AG08395 (cell line): ENCODE measurements at places on chromosomes 1 and 21.

GRCh38 chr21:39686646-39687468 lies 58.1 kb upstream of the IGSF5 start:
- no peak for DNase-seq

DNA sequence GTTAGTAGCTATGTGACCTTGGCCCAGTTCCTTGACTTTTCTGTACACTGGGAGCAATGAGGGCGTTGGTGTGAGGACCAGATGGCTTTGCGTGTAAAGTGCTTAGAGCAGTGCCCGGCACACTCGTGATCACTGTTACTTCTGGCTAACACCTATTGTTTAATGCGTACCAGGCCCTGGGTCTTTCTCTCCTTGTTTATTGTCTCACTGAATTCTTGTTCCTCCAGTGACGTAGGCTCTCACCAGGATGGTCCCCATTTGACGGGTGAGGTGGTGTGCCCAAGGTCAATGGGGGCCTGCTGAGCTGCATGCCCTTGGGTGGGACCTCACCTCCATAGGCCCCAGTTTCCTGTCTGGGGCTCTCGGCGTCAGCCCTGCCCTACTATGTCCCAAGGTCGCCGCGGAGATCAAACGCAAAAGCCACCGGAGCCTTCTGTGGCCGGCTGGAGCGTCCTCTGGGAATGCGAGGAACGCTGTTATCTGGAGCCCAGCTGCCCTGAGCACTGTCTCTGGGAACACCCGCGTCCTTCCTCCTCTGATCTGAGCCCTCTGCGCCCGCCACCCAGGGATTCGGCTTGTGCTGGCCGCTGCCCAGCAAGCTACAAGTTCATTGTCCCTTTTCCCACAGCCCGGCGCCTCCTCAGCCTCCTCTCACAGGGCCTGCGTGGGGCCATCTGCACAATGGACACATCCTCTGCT lies 28.9 kb downstream of the ALPL start:
- DNase-seq: no peak

GRCh38 chr21:25283720-25284119 lies 323.6 kb downstream of the MRPL39 start:
- peak; percentile 48 for DNase-seq

- DNase-seq: no peak
Observed at GRCh38 chr1:224541901-224542630, 74.1 kb upstream of the CNIH3 start.

DNA sequence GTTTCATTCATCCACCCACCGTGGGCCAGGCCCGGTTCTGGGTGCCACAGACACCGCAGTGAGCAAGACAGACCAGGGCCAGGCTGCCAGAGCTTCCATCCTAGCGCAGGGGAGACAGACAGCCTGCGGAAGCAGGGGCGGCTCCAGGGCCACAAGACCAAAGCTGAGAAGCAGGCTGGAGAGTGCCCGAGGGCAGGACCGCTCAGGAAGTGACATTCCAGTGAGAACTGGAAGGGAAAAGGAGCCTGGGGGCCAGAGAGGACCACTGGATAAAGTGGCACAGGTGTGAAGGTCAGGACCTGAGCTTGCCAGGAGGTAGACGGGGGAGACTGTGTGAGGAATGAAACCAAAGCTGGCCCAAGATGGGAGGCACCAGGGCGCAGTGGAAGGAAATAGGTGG lies 59.5 kb upstream of the EFHD2 start:
- no peak for DNase-seq

DNA sequence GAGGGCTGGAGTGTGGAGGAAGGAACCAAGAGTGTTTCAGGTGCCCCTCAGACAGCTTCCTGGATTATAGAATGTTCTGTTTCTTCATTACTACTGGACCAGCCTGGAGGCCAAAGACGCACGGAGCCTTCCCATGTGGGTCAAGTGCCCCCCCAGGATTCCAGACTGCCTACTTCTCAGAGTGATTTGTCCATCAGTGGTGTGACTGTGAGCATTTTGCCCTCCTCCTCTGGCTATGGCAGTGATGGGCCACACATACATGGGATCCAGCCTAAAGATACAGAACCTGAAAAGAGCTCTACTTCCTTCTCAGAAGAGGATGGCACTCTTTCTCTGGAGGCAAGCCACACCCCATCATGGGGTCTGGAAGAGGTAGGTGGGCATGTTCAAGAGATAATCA lies 64.9 kb downstream of the MACF1 start:
- DNase-seq: no peak

- no peak for DNase-seq
Observed at GRCh38 chr1:43448955-43449707, 4.6 kb downstream of the HYI start.

GRCh38 chr1:18197299-18197698 lies 89.7 kb downstream of the IGSF21 start:
- no peak for DNase-seq

DNA sequence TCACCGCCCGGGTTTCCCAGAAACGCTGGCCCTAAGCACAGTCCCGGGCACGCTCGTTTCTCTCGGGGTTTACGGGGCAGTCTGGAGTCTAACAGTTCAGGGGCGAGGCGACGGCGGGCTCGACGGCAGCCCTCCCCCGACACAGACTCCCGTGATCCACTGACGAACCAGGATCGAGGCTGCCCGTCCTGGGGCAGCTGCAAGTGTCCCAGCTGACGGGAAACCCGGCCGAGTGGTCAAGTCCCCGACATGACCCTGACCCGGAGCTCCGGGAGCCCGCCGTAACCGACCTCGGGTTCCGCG lies 494 bp downstream of the UBE2J2 start:
- no peak for DNase-seq

GRCh38 chr1:180930687-180931086 lies 18.0 kb downstream of the KIAA1614 start:
- no peak for DNase-seq

- no peak for DNase-seq
Observed at GRCh38 chr1:233409540-233409939, 82.0 kb downstream of the MAP3K21 start.

DNA sequence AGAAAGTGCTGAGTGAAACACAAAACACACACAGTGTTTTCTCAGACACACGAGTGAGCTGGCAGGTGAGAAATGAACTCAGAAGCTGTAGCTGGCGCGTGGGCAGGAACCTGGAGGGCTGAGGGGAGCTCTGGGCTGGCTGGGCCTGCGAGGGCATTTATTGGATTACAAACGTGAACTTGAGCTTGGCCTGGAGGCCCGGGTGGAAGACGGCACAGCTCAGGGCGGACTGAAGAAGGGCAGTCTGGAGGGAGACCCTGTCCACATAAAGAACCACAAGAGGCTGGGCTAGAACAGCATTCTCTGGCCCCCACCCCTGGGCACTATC lies 52.1 kb upstream of the ADARB1 start:
- no peak for DNase-seq

DNA sequence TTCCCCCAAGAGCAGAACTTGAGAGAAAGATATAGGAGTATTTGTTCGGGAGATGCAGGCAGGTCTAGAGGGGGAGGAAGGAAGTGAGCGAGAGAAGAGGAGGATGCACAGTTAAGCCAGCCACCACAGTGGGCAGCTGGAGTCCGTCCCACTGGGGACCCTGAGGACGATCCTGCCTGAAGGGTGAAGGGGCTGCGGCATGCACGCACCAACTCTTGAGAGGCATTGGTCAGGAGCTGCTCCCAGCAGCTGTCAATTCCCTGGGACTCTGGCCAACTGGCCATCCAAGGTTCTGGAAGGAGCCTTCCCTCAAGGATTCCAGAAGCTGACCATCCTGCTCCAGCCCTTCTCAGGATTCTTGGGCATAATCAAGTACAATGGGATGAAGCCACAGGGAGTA lies 246.9 kb downstream of the MATN1 start:
- no peak for DNase-seq

- no peak for DNase-seq
Observed at GRCh38 chr1:24513706-24514105, 11.1 kb downstream of the RCAN3 start.

DNA sequence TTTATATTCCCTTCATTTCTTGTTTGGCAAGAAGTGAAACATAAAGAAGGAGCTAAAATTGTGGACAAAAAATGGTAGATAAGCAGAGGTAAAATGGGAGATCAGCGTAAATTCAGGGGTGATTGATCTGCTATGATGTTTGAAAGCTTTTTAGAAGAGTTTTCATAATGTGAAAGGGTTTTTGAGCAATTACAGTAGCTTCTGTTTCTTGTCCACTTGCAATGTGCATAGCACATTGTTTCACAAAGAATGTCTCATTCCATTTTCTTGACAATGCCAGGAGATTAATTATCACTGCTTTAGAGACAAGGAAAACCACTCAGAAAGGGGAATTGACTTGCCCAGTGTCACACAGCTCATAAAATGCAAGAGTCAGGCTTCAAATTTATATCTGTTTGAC lies 65.9 kb upstream of the PLPPR4 start:
- DNase-seq: no peak

DNA sequence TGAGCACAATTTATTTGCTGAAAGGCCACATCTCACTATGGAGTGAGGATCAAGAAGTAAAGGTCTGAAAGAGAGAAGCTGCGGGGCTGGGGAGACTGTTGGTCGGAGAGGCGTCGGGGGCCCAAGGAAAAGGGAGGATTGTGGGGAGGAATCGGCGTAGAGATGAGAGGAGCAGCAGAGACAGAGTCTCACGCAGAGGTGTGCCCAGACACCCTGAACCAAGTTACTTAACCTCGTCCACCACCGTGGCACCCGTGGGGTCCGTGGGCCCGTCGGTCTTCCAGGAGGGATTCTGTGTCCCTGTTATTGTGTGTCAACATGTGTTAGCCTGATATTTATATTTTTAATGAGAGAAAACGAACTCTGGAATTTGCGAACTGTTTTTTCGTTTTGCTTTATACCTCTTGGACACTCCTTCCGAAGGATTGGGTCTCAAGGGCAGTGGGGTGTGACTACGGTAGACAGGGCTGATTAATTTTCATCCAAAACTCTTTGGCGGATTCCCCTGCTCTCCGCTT lies 3.8 kb upstream of the NBPF1 start:
- no peak for DNase-seq

DNA sequence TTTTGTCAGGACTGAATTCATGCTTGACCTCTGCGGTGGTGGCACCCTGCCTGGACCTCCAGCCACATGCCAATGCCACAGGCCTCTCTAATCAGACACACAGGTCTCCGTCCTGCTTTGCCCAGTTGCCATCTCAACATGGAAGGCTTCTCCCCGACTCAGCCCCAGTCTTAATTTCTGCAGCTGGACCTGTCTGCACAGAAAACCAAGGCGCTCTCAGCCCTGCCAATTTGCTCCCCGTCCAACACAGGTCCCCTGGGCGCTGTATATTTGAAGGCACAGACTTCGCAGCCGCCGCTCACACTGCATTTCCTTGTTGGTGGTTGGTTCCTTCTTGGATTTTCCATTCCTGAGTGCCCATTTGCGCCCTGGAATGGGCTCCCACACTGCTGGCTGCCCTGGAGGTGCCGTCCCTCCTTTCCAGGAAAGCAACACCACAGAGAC lies 28.0 kb upstream of the PLEKHG5 start:
- DNase-seq: no peak
